A673 (cell line): ENCODE measurements at places on chromosomes 13 and 19. TPM values are rescaled to one million over a fixed set of nuclear protein-coding genes. Genes with fewer than 3 reads are reported as not detected.

- H3K27me3 ChIP-seq: peaks cover 91% of the 10 kb centered on the region
- peak; percentile 65 for DNase-seq
- H3K36me3 ChIP-seq: no peaks in the 10 kb centered on the region
- no peak overlapping the region for H3K4me3 ChIP-seq
Measured at GRCh38 chr13:112346899-112347229, 29.3 kb upstream of the SPACA7 start.

- no peaks in the 10 kb centered on the region for H3K27me3 ChIP-seq
- peaks cover 42% of the 10 kb centered on the region for H3K36me3 ChIP-seq
- no peak overlapping the region for H3K27ac ChIP-seq
- DNase-seq: no peak
- H3K4me3 ChIP-seq: no peak overlapping the region
Measured at GRCh38 chr19:4358709-4359626, 15.6 kb downstream of the MPND start.

DNA sequence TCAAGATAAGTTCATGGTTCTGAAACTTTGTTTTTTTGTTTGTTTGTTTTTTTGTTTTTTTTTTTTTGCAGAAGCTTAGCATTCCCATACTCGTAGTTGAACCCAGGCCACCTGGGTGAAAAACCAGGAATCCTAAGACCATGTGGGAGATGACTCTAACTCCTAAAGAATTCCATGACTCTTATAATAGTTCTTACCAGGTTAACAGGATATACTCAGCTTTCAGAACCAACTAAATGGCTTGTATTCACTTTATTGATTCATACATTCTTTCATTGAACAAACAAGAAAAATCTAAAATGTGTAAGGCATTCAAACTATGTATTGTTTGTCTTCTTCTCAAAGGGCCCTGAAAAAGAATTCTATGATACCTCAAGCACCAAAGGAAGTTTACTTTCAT lies 40.5 kb upstream of the KLF5 start:
- no peak for DNase-seq
- H3K4me3 ChIP-seq: no peak overlapping the region
- no peaks in the 10 kb centered on the region for H3K36me3 ChIP-seq
- no peaks in the 10 kb centered on the region for H3K27me3 ChIP-seq
- no peaks in the 10 kb centered on the region for H3K4me1 ChIP-seq

The MICU2 gene
- total RNA-seq: 53.5 and 56.0 TPM in 2 replicates

The KIR2DL3 gene
- not detected in 2 replicates for total RNA-seq
